ENCODE measurements at places on chromosomes 2 and 18. TPM values are rescaled to one million over a fixed set of nuclear protein-coding genes. Genes with fewer than 3 reads are reported as not detected.

DNA sequence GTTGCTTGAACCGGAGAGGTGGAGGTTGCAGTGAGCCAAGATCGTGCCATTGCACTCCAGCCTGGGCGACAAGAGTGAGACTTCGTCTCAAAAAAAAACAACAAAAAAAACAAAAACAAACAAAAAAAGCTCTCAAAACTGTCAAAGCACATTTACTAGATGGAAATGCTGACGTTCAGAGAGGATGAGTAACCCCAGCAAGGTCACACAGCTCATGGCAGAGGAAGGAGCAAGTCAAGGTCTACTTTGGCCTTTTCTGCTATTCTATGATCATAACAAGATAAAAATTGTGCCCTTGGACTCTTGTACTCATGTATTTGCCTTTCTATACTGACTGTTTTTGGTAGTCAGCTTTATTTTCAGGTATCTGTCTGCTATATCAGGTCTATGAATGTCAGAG is 109.5 kb downstream of the ARL6IP6 start:
- H3K27ac ChIP-seq: no peak overlapping the region
- no peaks in the 10 kb centered on the region for H3K4me1 ChIP-seq
- no peaks in the 10 kb centered on the region for H3K36me3 ChIP-seq
- peaks cover 3% of the 10 kb centered on the region for H3K27me3 ChIP-seq
- no peak overlapping the region for H3K4me3 ChIP-seq

- no peak for DNase-seq
- H3K4me1 ChIP-seq: no peaks in the 10 kb centered on the region
- no peak overlapping the region for H3K4me3 ChIP-seq
- H3K36me3 ChIP-seq: no peaks in the 10 kb centered on the region
- H3K27me3 ChIP-seq: no peaks in the 10 kb centered on the region
These were observed 143.4 kb upstream of the GPC1 start for GRCh38 chr2:240292035-240292574.

DNA sequence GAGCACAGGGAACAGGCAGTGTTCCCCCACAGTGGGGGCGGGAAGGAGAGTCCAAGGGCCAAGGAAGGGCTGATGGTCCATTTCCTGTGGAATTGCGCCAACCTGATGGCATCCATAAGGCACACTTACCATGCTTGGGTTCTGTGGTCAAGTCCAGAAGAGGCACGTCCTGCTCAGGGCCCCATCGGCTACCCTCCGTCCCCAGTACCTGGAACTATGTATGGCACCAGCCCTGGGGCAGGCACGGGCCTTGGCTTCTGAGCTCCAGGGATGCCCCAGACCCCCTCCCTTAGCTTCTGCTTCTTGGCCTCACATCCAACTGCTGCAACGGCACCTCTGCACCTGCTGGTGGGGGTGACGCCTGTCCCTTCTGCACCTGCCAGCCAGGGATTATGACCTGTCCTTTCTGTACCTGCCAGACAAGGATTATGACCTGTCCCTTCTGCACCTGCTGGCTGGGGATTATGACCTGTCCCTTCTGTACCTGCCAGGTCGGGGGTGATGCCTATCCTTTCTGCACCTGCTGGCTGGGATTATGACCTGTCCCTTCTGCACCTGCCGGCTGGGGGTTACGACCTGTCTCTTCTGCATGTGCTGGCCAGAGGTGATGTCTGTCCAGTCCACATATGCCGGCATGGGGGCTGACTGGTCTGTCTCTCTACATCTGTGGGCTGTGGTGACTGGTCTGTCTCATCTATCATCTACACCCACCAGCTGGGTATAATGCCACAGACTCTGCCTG is 45.4 kb upstream of the SNTG2 start:
- no peak overlapping the region for H3K27ac ChIP-seq
- no peak for DNase-seq
- H3K27me3 ChIP-seq: peaks cover 1% of the 10 kb centered on the region

DNA sequence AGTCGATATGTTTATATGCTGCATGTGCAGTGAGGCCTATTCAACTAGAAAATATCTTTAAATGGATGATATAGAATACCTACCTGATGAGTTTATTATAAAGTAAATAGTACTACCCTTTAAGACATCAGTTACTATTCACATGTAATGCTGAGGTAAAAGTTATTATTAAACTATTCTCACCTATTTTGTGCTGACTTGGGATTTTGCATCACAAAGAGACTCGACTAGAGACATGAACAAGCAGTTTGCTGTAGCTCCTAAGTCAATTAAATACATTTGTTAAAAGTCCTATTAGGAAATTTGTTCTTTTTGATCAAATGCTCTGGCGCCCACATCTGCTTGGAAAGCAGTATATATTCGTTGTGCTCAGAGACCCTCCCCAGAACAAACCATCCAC is 164.1 kb downstream of the CCDC85A start:
- no peaks in the 10 kb centered on the region for H3K36me3 ChIP-seq
- no peaks in the 10 kb centered on the region for H3K27me3 ChIP-seq
- no peaks in the 10 kb centered on the region for H3K4me1 ChIP-seq
- H3K27ac ChIP-seq: no peak overlapping the region
- DNase-seq: no peak
- H3K4me3 ChIP-seq: no peak overlapping the region

DNA sequence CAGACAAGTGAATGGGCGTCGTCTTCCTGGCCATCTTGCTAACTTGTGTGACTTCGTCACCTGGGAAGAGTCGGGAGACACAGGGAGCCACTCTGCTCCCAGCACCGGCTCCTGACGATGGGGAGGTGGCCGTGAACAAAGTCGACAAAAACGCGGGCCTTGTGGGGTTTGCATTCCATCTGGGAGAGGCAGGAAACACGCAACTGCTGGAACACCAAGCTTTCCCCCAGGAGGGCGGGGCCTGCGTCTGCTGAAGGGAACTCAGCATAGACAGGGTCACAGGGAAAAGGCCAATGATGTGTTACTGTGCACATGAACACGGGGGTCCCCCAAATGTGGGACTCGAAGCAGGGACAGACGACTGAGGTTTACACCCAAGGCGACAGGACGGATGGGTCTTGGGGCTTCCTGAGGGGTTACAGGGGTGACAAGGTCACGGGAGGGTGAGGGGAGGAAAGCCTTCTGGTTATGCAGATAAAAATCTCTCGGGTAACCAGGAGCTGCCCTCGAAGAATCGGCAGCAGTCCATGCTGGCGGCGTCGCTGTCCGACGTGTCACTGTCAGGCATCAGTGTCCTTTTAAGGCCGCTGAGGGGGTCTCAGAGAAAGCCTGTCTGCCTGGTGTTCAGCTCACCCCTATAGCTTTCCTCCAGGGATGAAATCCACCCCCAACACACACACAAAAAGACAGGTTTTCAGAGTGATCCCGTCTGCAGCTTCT is 28.2 kb upstream of the PRLH start:
- H3K27me3 ChIP-seq: peaks cover 6% of the 10 kb centered on the region
- H3K27ac ChIP-seq: no peak overlapping the region
- no peaks in the 10 kb centered on the region for H3K36me3 ChIP-seq
- no peaks in the 10 kb centered on the region for H3K4me1 ChIP-seq
- no peak overlapping the region for H3K4me3 ChIP-seq

LIMS4 gene
- polyA plus RNA-seq: 0.82 TPM

GRCh38 chr18:3966642-3967358 is 488.3 kb downstream of the DLGAP1 start:
- no peak overlapping the region for H3K27ac ChIP-seq
- DNase-seq: no peak
- no peaks in the 10 kb centered on the region for H3K36me3 ChIP-seq
- H3K4me1 ChIP-seq: no peaks in the 10 kb centered on the region
- H3K27me3 ChIP-seq: peaks cover 10% of the 10 kb centered on the region

TUBA4B gene
- not detected for polyA plus RNA-seq

GMCL1 gene
- polyA plus RNA-seq: 41.4 TPM

GRCh38 chr2:70793450-70793849 is 3.0 kb upstream of the FIGLA start:
- DNase-seq: no peak
- peaks cover 19% of the 10 kb centered on the region for H3K27me3 ChIP-seq
- no peak overlapping the region for H3K27ac ChIP-seq
- peaks cover 10% of the 10 kb centered on the region for H3K4me1 ChIP-seq
- no peaks in the 10 kb centered on the region for H3K36me3 ChIP-seq
